ENCODE measurements at places on chromosomes 5 and 9.

DNA sequence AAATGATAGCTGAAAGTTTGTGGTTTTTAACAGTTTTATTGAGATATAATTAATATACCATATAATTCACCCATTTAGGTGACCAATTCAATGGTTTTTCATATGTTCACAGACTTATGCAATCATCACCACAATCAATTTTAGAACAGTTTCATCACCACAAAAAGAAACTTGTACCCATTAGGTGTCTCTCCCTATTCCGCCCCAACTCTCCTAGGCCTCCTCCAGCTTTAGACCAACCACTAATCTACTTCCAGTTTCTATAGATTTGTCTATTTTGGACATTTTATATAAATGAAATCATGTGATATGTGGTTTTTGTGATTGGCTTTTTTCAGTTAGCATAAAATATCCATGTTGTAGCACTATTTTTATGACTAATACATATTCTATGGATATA, 38.6 kb downstream of the YTHDC2 start:
- no peak for DNase-seq

DNA sequence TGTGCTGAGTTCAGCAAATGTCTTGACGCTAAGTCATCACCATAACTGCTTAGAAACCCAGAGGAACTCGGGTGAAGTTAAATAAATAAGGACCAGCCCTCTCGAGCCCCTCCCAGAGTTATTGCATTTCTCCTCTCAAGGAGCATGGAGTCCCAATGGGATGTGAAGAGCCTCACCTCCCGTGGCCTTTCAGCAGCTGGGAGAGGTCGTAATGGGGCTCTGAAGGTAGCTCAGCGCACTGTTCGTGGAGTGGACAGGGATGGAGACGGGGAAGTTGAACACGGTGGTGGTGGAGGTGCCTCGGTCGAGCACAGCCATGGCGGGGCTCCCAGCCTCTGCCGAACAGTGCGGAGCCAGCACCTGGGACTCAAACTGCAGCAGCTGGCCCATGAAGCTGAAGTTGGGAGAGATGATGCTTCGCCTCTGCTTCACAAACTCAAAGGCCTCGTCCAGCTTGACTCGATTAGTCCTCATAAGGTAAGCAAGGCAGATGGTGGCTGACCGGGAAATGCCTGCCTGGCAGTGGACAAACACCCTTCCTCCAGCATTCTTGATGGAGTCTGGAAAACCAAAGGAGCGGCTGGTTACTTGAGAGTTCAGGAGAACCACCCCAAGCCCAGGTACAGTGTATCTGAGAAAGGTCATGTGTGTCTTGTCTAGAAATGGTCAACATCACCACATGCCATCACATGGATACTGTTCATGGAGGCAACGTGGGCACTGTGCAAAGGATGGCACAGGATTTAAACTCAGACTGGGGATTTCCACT, 2.2 kb downstream of the DUSP1 start:
- DNase-seq, result no peak

DNA sequence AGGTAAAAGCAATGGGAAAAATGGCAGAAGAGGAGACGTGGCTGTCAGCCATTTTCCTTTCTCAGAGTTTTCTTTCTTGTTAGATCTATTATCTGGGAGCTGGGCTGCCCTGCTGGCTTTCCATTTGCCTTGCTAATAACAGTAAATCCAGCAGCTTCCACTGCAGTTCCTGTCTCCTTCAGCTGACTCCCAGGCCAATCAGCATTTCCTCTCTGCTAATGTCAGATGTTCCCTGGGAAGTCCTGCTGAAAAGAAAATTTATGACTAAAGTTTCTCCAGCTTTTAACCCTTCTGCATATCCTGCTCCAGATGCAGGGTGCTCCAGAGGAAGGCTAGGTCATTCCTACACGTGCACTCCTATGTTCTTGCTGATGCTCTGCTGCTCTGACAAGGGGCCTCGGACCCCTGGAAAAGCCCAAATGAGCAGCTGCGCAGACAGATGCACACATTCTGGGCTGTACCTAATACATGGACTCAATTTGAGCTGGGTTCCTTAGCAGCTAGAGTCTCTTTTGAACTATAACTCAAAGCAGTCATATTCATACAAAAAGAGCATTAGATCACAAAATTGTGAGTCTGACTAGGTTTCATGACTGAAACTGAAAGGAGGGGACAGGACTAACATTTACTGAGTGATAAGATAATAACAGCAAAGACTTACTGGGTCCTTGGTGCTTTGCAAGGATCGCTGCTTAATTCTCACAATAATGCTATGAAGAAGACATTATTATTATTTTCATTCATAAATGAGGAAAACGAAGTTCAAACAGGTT, 182.2 kb downstream of the MAPKAP1 start:
- no peak for DNase-seq

- no peak for DNase-seq
Measured at GRCh38 chr5:128825826-128826225, 139.5 kb upstream of the SLC27A6 start.

GRCh38 chr5:104170926-104171325, 608.3 kb upstream of the NUDT12 start:
- DNase-seq, result no peak

- no peak for DNase-seq
Measured at GRCh38 chr5:136212252-136212721, 19.3 kb upstream of the SMIM32 start.

DNA sequence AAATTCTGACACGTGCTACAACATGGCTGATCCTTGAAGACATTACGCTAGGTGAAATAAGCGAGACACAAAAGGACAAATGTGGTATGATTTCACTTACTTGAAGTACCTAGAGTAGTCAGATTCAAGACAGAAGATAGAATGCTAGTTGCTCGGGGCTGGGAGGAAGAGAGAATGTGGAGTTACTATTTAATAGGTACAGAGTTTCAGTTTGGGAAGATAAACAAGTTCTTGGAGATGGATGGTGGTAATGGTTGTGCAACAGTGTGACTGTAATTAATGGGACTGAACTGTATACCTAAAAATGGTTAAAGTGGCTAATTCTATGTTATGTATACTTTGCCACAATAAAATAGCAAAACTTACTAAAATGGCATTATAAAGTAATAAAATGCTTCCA, 34.4 kb downstream of the PAM start:
- DNase-seq, result no peak

DNA sequence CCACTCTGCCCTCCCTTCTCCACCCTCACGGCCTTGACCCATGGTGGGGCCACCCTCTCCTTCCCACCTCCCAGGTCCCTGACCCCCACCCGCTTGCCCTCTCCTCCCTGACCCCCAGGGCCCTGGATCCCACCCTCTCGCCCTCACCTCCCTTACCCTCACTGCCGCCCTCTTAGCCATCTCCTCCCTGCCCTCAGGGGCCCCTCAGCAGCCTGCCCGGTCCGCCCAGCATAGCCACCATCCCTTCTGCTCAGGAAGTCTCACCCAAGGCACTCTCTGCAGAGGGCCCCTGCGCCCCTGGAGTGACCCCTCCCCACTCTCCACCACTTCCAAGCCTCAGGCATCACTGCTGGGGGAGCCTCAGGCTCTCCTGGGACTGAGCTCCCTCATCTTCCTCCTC, 66.3 kb downstream of the MRPL36 start:
- DNase-seq, result no peak

- DNase-seq, result no peak
Measured at GRCh38 chr9:90098408-90098807, 493.6 kb downstream of the GADD45G start.

GRCh38 chr9:121744687-121745395, 93.4 kb downstream of the DAB2IP start:
- DNase-seq, result no peak

GRCh38 chr5:181164076-181164952, 16.9 kb downstream of the OR2V2 start:
- no peak for DNase-seq

GRCh38 chr5:175821790-175822211, 49.6 kb upstream of the CPLX2 start:
- no peak for DNase-seq

- DNase-seq, result no peak
Measured at GRCh38 chr9:93829271-93830011, 125.7 kb downstream of the BARX1 start.

- no peak for DNase-seq
Measured at GRCh38 chr5:32182463-32183063, 8.4 kb upstream of the GOLPH3 start.

- DNase-seq, result no peak
Measured at GRCh38 chr9:71638627-71639026, 129.7 kb downstream of the CEMIP2 start.

- DNase-seq, result no peak
Measured at GRCh38 chr5:102040326-102040725, 255.8 kb downstream of the SLCO4C1 start.

- DNase-seq, result no peak
Measured at GRCh38 chr9:4381744-4382143, 81.9 kb upstream of the GLIS3 start.

DNA sequence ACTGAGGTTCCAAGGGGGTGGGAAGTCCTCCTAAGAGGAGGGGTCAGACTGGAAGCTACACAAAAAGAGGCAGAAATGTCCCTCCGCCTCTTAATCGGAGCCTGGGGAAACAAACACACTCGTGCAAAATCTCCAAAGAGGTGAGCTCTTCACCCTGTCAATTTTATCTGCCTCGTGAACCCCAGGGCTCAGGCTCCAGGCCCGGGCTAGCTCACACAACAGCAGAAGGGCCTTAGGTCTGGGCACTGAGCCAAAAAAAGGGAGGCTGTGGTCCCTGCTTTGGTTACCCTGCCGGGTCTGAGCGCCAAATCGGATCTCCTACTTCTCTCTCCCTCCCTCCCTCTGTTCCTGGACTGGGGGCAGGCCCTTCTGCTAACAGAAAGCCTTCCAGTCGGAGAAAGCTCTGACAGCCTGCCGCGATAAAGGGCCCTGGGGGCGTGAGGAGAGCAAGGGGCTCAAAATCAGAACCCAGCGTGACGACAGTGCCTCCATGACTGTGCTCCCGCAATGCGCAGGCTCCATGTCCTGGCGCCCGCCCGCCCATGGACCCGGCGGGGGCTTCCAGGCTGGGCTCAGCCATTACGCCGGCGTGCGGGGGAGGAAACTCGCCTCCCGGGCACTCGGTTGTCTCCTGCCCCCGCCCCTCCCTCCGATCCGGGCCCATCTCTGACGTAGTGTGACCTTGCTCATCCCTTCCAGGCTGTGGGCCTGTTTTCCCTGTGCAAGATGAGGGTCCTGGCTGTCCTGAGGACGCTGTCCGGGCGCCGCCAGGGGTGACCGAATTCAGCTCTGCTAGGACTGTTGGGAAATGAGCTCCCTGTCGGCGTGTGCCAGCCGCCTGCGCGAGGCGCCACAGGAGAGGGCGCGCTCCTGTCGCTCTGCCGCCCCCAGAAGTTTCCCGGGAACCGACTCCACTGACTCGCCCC, 865 bp upstream of the SLC22A4 start:
- peak; percentile 71 for DNase-seq

GRCh38 chr5:11062397-11062796, 301.4 kb upstream of the DAP start:
- DNase-seq, result no peak

DNA sequence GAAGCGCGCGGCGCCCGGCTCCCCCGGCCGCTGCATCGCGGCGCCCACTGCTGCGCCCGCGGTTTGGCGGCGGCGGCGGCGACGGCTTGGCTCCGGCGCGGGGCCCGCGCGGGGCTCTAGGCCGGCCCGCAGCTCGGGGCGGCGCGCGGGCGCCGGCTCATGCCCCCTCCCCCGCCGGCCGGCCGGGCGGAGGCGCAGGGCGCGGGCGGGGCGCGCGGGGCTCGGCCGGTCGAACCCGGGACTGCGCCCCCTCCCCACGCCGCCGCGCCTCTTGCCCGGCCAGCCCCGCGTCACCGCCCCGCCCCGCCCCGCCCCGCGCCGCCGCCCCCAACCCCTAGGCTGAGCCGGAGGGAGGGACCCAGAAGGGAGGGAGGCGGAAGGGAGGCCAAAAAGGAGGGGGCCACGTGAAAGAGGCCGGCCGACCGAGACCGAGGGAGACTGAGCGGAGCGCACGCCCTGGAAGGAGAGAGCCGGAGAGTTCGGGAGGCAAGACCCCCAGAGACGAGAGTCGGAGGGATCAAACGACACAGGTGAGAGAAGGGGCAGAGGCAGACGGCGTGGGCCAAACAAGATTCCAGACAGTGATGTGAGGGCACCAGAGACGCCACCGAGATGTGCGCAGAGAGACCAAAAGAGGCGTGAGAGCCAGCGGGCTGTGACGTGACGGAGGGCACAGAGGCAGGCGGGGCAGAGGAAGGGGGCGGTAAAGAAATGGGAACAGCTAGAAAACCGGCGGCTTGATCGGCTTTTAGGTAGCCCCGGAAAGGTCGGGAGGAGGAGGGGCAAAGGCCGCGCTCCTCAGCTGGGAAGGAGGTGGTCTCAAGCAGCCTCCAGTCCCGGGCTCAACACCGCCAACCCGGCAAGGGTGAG, at the start of gene BARX1:
BARX1 (minus strand) TSS at position 245 of the 870 bp plus-strand sequence; CDS start at position 36, 209 bp downstream.
- no peak for DNase-seq

- DNase-seq, result no peak
Measured at GRCh38 chr9:73093016-73093739, 58.5 kb upstream of the ANXA1 start.

- no peak for DNase-seq
Measured at GRCh38 chr5:38636626-38637025, 80.2 kb upstream of the LIFR start.

DNA sequence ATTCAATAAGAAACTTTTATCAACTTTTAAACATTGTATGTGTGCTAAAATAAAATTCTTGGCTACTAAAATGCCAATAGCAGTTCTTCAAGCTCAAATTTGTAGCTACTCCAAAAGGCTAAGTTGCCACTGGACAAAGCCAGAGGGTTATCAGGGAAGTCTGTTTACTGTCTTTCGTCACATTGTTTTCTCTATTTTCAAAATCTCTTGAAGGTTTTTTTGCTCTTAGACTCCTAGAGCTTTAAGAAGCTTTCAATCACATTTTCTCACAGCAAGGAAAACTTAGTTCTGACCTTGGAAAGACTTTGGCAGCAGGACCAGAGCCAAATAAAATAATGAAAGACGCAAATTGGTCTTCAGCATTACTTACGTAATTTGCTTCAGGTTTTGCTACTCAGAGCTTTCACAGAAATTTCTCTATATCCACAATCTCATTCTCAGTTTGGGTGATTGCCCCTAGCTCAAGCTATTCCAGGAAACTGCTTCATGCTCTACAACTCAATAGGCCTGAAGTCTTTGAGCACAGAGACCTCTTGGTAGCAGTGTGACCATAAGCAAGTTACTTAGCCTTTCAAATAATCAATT, 257.7 kb downstream of the GABRG2 start:
- no peak for DNase-seq

- DNase-seq, result no peak
Measured at GRCh38 chr9:96884443-96884842, 30.1 kb upstream of the ZNF782 start.

GRCh38 chr9:98589102-98589501, 119.6 kb downstream of the GABBR2 start:
- no peak for DNase-seq

DNA sequence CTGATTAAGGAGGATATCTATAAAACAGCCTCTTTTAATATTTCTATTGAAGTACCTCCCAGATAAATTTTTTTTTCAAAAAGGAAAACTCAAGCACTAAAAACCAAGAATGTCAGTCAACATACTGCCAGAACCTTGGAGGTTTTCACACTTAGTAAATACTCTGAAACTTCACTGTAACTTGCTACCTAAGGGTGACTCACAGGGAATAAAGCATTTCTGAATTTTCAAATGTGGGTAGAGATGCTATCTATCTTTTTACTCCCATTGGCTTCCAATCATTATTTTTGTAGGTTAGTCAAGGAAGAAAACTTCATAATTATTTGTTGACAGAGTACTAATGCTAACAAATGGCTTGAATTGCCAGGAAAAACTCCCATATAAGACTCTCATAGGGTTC, 46.1 kb downstream of the SLC25A46 start:
- no peak for DNase-seq
